ENCODE measurements at places on chromosomes 7 and 10.

DNA sequence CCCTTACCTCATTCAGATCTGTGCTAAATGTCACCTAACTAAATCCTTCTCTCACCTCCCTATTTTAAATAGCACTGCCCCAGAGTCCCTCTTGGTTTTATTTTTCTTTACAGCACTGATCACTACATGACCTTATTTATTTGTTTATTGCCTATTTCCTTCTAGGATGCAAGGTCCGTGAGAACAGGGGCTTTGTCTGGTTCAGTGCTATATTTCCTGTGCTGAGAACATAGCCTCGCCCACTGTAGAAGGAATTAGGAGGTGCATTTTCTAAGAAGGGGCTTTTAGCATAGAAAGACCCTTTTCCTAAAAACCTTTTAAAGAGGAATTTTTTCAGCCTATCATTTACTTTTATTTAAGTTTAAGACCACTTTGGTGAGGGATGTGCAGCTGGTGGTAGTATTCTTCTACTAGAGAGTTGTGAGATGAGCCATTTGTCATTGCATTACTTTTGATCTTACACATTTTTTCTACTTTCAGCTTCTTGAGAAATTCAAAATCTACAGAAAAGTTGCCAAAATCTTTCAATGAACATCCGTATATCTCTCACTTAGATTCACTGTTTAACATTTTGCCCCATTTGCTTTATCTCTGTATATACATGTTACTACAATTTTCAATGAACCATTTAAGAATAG lies 13.5 kb upstream of the PCGF5 start:
- no peak overlapping the region for H3K4me3 ChIP-seq
- no peaks in the 10 kb centered on the region for H3K27me3 ChIP-seq
- DNase-seq, result no peak
- no peak overlapping the region for H3K27ac ChIP-seq

DNA sequence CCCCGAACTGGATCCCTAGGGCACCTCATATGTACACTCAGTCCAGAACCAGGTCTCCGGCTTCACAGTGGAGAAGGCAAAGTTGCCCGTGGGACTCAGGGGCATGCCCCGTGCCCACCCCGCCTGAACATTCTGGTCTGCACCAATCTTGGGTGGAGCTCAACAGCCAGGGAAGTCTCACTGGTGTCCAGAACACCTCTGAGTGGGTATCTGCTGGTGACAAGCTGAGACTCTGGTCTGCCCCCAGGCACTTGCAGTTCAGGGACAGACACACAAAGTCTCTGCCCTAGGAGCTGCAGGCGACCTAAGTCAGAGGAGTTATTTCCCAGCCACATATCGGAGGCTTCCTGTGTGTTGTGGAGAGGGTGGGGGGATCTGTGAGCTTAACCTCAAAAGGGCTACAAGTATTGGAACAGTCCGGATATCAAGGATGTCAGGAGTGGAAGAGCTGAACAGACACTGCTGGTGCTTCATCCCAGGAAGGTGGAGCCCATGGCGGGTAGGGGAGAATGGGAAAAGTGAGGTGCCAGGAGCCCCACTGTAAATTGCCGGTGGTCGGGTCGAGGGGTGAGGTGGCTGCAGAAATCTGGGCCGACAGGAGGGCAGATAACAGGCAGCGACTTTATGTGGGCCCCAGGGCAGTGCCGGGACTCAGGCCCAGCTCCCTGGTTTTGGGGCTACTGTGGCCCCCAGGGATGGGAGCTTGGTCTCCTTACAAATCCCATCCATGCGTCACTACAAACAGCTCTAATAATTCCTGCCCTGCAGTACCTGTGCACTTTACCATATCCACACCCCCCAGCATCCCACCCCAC lies 8.6 kb upstream of the TLX1 start:
- no peak for DNase-seq
- H3K36me3 ChIP-seq, result no peaks in the 10 kb centered on the region
- H3K27me3 ChIP-seq, result peaks cover 34% of the 10 kb centered on the region
- H3K27ac ChIP-seq, result no peak overlapping the region

DNA sequence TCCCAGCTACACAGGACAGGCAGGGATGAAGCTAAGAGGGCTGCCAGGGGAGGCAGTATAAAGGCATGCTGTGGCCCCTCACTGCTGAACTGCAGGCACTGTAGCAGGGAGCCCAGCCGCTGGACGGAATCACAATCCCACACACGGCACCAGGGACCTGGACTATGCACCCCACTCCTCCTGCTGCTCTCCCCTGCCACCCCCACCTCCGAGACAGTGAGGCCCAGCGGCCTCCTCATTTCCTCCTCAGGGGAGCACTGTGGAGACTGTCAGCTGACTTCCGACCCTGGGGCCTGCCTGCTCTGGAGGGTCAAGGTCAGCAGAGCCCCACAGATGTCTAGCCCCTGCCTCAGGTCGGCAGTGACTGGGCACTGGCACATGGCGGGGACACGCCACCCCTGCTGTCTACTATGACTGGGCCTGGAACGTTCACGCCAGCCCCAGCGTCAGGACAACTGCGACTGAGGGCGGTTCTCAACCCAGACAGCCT lies 92.7 kb downstream of the FAM53B start:
- H3K4me1 ChIP-seq, result peaks cover 94% of the 10 kb centered on the region
- H3K4me3 ChIP-seq, result no peak overlapping the region
- no peak for DNase-seq
- H3K27ac ChIP-seq, result peak overlapping the region; percentile 72
- no peaks in the 10 kb centered on the region for H3K36me3 ChIP-seq

DNA sequence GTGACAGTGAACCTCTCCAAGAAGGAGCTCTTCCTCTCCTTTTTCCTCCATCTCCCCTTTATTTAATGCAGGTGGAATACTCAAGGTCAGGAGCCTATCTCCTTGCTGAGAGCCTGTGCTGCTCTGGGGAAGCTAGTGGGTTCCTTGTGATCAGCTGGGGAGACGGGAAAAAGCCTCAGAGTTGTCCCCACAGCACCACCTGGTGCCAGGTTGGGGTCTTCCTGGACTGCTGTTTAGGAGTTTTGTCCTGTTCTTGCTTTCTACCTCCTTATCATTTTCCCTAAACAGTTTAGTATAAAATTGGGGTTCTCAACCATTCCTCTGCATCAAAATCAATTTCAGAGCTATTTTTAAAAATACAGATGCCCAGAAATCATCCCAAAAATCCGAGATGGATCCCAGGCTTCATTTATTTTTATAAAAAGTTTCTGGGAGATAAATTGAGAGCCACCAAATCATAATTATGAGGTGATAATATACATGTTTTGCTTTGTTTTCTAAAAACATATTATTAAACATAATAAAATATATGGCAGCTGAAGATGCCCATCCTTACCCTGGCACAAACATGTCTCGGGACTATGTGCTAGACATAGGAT lies 44.3 kb downstream of the MACC1 start:
- no peak overlapping the region for H3K27ac ChIP-seq
- DNase-seq, result no peak
- no peaks in the 10 kb centered on the region for H3K27me3 ChIP-seq
- no peak overlapping the region for H3K4me3 ChIP-seq

GRCh38 chr10:80472234-80473095 lies 18.4 kb downstream of the TSPAN14 start:
- DNase-seq, result no peak
- peaks cover 80% of the 10 kb centered on the region for H3K4me1 ChIP-seq
- H3K27ac ChIP-seq, result peak overlapping the region; percentile 72
- peaks cover 20% of the 10 kb centered on the region for H3K36me3 ChIP-seq
- peak overlapping the region; percentile 9 for H3K4me3 ChIP-seq

- no peak overlapping the region for H3K4me3 ChIP-seq
- no peaks in the 10 kb centered on the region for H3K4me1 ChIP-seq
- H3K27ac ChIP-seq, result no peak overlapping the region
- H3K36me3 ChIP-seq, result no peaks in the 10 kb centered on the region
Observed at GRCh38 chr7:134852625-134853024, 73.2 kb downstream of the CALD1 start.
